Thoracic aorta (tissue), 2 donors: ENCODE measurements at places on chromosomes 11 and 22.
A peak's percentile ranks its signal among the peaks of the same experiment; 100 is the strongest.

- no peak overlapping the region for H3K4me3 ChIP-seq
- H3K27ac ChIP-seq = no peak overlapping the region
- DNase-seq = no peak
- no peaks in the 10 kb centered on the region for H3K27me3 ChIP-seq
- H3K4me1 ChIP-seq = peaks cover 25% of the 10 kb centered on the region
Measured at GRCh38 chr11:122032317-122032716, 83.7 kb downstream of the BLID start.

- H3K36me3 ChIP-seq = no peaks in the 10 kb centered on the region
- H3K4me1 ChIP-seq = peaks cover 11% of the 10 kb centered on the region
- H3K27ac ChIP-seq = no peak overlapping the region
- no peaks in the 10 kb centered on the region for H3K27me3 ChIP-seq
Measured at GRCh38 chr22:44577391-44578109, 79.5 kb upstream of the RTL6 start.

- H3K4me1 ChIP-seq = no peaks in the 10 kb centered on the region
- H3K36me3 ChIP-seq = no peaks in the 10 kb centered on the region
- no peak overlapping the region for H3K27ac ChIP-seq
Measured at GRCh38 chr11:2268729-2269600, 1.4 kb downstream of the ASCL2 start.

DNA sequence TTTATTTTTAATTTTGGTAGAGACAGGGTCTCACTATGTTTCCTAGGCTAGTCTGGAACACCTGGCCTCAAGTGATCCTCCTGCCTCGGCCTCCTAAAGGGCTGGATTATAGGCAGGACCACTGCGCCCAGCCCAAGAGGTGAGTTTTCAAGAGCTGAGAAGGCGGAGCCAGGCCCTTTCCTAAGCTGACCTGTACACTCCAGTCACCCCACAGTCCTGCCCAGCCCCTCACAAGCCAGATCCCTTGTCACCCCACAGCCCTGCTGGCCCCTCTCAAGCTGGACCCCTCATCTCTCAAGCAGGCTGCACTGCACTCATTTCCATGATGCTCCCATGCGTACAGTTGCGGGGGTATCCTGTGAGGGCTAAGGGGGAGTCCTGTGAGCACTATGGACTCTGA lies 2.9 kb downstream of the DENND6B start:
- no peaks in the 10 kb centered on the region for H3K27me3 ChIP-seq
- no peak for DNase-seq
- H3K27ac ChIP-seq = no peak overlapping the region
- no peak overlapping the region for H3K4me3 ChIP-seq
- H3K4me1 ChIP-seq = peaks cover 15% of the 10 kb centered on the region

DNA sequence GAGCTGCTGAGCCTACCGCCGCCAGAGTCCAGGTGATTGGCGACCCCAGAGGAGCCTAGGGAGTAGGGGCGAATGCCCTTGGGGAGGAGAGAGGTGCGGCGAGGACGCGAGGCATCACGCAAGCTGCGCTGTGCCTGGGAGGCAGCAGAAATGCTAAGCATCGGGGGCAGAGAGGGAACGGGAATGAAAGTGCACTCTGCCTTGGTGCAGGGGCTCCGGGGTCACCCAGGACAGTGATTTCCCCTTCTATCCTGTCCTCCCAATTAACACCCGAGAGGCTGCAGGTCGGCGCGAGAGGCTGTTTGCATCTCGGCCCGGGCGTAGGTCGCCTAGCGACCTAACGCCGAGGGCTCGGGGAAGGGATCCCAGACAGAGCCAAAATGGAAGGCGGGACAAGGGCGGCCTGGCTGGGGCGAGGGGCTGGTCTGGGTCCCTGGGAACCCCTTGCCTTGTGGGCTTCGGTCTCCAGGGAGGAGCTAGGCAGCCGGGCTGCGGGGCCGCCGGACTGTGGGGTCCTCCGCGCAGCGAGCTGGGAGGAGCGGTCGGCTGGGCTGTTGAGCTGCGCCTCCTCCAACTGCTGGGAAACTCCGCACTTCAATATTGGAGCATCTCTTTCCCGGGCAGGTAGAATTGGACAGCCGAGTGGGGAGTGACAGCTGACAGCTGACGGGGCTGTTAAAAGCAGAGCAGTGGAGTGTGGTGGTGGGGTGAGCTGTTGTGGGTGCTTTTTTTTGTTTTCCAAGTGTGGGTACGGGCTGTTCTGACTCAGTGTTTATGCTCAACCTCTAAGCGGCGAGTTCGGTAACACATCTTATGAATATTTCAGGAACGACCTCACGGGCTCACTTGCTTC lies 657 bp downstream of the ELMOD1 start:
- H3K36me3 ChIP-seq = no peaks in the 10 kb centered on the region
- H3K27me3 ChIP-seq = no peaks in the 10 kb centered on the region
- peaks cover 20% of the 10 kb centered on the region for H3K4me1 ChIP-seq
- H3K4me3 ChIP-seq = peak overlapping the region; percentile 70
- no peak overlapping the region for H3K27ac ChIP-seq
- no peak for DNase-seq

GRCh38 chr11:76622493-76623094 lies 48.0 kb downstream of the LRRC32 start:
- peak overlapping the region; percentile 64 for H3K27ac ChIP-seq
- DNase-seq = no peak
- H3K36me3 ChIP-seq = no peaks in the 10 kb centered on the region
- H3K4me1 ChIP-seq = peaks cover 46% of the 10 kb centered on the region
- H3K4me3 ChIP-seq = no peak overlapping the region
- H3K27me3 ChIP-seq = no peaks in the 10 kb centered on the region

DNA sequence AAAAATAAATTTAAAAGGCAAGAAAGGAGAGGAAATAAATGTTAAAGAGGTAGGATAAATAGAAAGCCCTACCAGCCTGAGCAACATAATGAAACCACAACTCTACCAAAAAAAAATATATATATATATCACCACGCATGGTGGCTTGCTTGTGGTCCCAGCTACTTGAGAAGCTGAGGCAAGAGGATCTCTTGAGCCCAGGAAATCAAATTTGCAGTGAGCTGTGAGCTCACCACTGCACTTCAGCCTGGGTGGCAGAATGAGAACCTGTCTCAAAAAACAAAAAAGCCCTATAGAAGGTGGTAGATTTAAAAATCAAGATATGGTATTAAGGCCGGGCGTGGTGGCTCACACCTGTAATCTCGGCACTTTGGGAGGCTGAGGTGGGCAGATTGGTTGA lies 10.5 kb downstream of the NUCB2 start:
- H3K4me3 ChIP-seq = no peak overlapping the region
- no peak for DNase-seq
- H3K27ac ChIP-seq = no peak overlapping the region

- H3K27me3 ChIP-seq = no peaks in the 10 kb centered on the region
- H3K36me3 ChIP-seq = no peaks in the 10 kb centered on the region
- no peak for DNase-seq
- H3K27ac ChIP-seq = no peak overlapping the region
- no peak overlapping the region for H3K4me3 ChIP-seq
- H3K4me1 ChIP-seq = no peaks in the 10 kb centered on the region
Measured at GRCh38 chr11:131217313-131218310, 152.8 kb upstream of the NTM start.

- H3K27me3 ChIP-seq = no peaks in the 10 kb centered on the region
- H3K4me1 ChIP-seq = peaks cover 100% of the 10 kb centered on the region
- H3K27ac ChIP-seq = peak overlapping the region; percentile 90
- no peak for DNase-seq
Measured at GRCh38 chr11:10653946-10654810, 39.4 kb downstream of the IRAG1 start.

DNA sequence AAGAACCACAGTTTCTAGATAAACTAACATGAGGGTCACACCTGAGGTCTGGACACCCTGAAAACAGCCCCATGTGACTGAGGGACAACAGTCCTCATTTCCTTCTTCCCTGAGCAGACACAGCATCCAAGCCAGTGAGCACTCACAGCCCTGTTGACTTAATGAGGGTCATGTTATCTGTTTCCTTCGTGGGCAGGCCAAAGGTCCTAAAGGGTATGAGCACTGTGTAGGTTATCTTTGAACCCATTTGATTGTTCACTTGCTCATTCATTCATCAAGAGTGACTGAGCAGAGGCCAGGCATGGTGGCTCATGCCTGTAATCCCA lies 170.7 kb upstream of the B3GAT1 start:
- H3K36me3 ChIP-seq = no peaks in the 10 kb centered on the region
- peaks cover 5% of the 10 kb centered on the region for H3K4me1 ChIP-seq
- no peak for DNase-seq
- no peak overlapping the region for H3K4me3 ChIP-seq
- no peak overlapping the region for H3K27ac ChIP-seq

- H3K36me3 ChIP-seq = no peaks in the 10 kb centered on the region
- H3K4me3 ChIP-seq = no peak overlapping the region
- H3K27ac ChIP-seq = no peak overlapping the region
- H3K4me1 ChIP-seq = no peaks in the 10 kb centered on the region
- DNase-seq = no peak
Measured at GRCh38 chr11:91295591-91295990, 929.0 kb upstream of the FAT3 start.

- no peaks in the 10 kb centered on the region for H3K27me3 ChIP-seq
- DNase-seq = no peak
- peak overlapping the region; percentile 30 for H3K27ac ChIP-seq
- H3K36me3 ChIP-seq = no peaks in the 10 kb centered on the region
- no peak overlapping the region for H3K4me3 ChIP-seq
- peaks cover 49% of the 10 kb centered on the region for H3K4me1 ChIP-seq
Measured at GRCh38 chr11:119361056-119361787, 14.7 kb upstream of the MFRP start.

DNA sequence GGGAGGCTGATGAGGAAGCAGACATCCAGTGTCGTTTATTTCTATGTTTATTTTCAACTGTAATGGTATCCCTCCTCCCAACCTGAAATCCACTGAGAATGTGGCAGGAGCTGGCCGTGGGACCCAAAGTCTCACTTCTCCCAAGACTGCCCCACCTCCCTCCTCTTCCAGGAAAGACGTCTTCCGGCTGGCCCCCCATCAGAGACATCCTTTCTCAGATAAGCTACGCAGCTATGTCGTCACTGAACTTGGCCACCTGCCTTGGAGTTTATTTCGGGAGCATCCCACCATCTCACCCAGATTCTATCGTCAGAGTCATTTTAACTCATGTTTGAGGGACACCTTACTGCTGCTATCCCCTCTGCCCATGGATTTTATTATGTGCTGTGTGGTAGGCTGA lies 13.9 kb downstream of the TMEM184B start:
- no peak overlapping the region for H3K4me3 ChIP-seq
- H3K36me3 ChIP-seq = no peaks in the 10 kb centered on the region
- peaks cover 38% of the 10 kb centered on the region for H3K4me1 ChIP-seq
- H3K27ac ChIP-seq = peak overlapping the region; percentile 91

DNA sequence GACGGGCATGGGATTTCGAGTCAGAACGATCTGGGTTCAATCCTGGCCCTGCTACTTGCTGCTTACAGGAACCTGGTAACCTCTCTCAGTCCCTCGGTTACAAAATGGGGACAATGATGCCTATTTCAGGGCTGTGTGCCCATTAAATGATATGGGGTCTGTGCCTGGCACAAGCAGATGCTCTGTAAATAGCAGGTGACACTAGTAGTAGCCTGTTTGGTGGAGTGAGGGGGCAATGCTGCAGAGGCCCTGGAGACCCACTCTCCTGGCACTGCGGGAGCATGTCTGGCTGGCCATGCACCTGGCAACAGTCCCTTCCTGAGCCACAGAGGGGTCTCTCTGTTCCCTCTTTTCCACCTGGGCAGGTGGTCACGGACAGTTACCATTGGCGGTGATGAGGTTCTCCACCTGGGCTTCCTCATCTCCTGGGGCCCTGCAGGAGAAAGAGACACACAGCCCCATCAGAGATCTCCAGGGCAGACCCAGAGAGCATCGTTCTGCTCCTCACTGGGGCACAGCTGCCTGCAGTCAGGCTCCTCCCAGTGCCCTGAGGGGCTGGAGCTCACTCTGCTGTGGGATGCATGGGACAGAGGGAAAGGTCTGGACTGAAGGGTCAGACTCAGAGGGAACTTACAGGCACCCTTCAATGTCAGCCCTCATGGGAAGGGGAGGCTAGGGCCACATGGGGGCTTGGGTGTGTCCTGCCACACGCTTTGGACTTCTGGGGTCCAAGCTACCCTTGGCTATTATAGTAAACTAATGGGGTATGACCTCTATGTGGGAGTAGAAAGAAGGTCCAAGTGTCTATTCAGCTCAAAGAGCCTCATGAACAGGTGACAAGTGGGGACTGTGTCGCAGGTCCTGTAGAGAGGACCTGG lies 15.6 kb upstream of the FXYD2 start:
- no peak overlapping the region for H3K27ac ChIP-seq
- DNase-seq = no peak
- H3K4me1 ChIP-seq = no peaks in the 10 kb centered on the region
- no peaks in the 10 kb centered on the region for H3K36me3 ChIP-seq
- H3K27me3 ChIP-seq = no peaks in the 10 kb centered on the region

DNA sequence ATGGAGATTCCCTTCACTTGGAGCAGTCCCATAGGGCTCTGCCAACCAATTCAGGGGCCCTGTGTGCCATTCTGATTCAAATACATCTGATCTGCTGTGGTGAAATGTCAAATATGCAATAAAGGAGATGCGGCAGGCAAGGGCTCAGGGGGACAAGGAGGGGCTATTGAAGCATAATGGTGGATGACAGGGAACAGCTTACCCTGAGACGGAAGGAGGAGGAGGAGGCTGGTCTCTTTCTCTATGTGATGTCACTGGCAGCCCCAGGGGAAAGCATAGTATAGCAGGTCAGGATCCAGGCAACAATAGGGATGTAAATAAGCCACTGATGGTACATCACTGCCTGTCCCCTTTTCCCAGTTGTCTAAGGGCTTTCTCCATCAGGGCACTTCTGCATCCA lies 350.9 kb upstream of the SYN3 start:
- no peaks in the 10 kb centered on the region for H3K4me1 ChIP-seq
- no peaks in the 10 kb centered on the region for H3K36me3 ChIP-seq

DNA sequence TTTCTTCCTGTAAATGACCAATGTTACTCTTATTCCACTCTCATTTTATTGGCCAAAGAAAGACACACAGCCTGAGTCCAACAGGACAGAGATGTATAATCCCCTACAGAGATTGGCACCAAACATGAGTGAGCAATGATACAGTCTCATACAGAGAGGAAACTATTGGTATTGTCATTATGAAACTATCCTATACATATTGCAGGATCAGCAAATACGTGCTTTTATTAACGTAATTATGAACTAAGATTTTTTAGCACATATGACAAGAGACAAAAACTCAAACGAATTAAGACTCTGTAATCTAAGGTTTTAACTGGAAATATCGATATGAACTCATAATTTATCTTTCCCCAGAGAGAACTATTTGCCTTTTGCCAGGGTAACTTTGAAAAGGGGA lies 99.3 kb upstream of the LDLRAD3 start:
- no peak for DNase-seq
- H3K27me3 ChIP-seq = no peaks in the 10 kb centered on the region
- H3K4me3 ChIP-seq = no peak overlapping the region
- no peaks in the 10 kb centered on the region for H3K36me3 ChIP-seq
- H3K27ac ChIP-seq = no peak overlapping the region

GRCh38 chr11:57312511-57313021 lies 12.2 kb downstream of the TNKS1BP1 start:
- H3K4me1 ChIP-seq = peaks cover 24% of the 10 kb centered on the region
- no peaks in the 10 kb centered on the region for H3K27me3 ChIP-seq
- H3K27ac ChIP-seq = peak overlapping the region; percentile 84
- DNase-seq = no peak
- H3K4me3 ChIP-seq = no peak overlapping the region

- no peak overlapping the region for H3K27ac ChIP-seq
- DNase-seq = no peak
- H3K27me3 ChIP-seq = no peaks in the 10 kb centered on the region
- no peaks in the 10 kb centered on the region for H3K4me1 ChIP-seq
- H3K4me3 ChIP-seq = no peak overlapping the region
Measured at GRCh38 chr22:47304191-47304831, 541.9 kb downstream of the TBC1D22A start.

- H3K4me3 ChIP-seq = no peak overlapping the region
- H3K36me3 ChIP-seq = no peaks in the 10 kb centered on the region
- no peak overlapping the region for H3K27ac ChIP-seq
- no peaks in the 10 kb centered on the region for H3K27me3 ChIP-seq
- H3K4me1 ChIP-seq = peaks cover 39% of the 10 kb centered on the region
Measured at GRCh38 chr22:19800761-19801244, 40.2 kb downstream of the TBX1 start.
